ENCODE measurements at places on chromosomes 1 and 21.

DNA sequence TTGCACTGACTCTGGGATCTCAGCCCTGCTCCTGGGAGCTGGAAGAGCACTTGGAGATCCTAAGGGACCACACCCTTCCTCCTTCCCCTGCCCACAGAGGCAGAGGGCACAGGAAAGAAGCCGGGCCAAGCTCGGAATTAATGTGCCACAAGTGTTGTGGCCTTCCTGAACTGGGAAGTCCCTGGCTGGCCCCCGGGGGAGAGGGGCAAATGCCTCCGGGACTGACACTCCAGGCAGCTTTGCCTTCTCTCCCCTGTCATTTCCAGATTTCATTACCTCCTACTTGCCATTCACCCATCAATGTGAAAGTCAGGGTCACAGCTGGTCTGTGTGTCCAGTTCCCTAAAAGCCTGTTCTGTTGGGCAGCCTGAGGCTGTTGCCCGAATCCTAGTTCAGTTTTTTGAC is 21.7 kb downstream of the SESN2 start:
- no peaks in the 10 kb centered on the region for H3K4me1 ChIP-seq
- H3K27me3 ChIP-seq = no peaks in the 10 kb centered on the region
- no peak overlapping the region for H3K4me3 ChIP-seq
- DNase-seq = no peak
- peaks cover 53% of the 10 kb centered on the region for H3K36me3 ChIP-seq

DNA sequence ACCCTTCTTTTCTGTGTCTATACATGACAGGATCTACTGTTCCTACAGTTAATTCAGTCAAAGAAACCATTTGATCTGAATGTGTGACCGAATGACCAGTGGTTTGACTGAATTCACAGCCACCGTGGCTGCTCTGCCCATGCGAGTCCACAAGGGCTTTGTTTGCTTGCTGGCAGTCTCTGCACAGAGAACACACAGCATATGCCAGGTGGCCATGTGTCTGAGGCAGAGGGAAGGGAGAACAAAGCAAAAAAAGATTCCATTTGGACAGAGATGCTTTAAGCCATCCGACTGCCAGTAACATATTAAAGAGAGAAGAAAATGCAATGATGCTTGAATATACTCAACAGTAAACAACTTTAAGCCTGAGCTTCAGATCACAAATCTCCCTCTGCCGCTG is 737.8 kb upstream of the CXADR start:
- H3K4me1 ChIP-seq = no peaks in the 10 kb centered on the region
- H3K27me3 ChIP-seq = no peaks in the 10 kb centered on the region
- no peak overlapping the region for H3K27ac ChIP-seq
- no peaks in the 10 kb centered on the region for H3K36me3 ChIP-seq
- no peak for DNase-seq
- no peak overlapping the region for H3K4me3 ChIP-seq

- H3K4me3 ChIP-seq = no peak overlapping the region
- no peaks in the 10 kb centered on the region for H3K36me3 ChIP-seq
- peaks cover 12% of the 10 kb centered on the region for H3K4me1 ChIP-seq
- DNase-seq = no peak
- H3K27ac ChIP-seq = no peak overlapping the region
Observed at GRCh38 chr1:237098541-237098940, 56.6 kb downstream of the RYR2 start.

GRCh38 chr1:24413350-24414163 is at the start of gene STPG1:
Gene STPG1 (minus strand): TSS chr1:24413782. CDS start chr1:24401388, 12,394 bp downstream.
- H3K4me1 ChIP-seq = peaks cover 3% of the 10 kb centered on the region
- no peaks in the 10 kb centered on the region for H3K36me3 ChIP-seq
- H3K27me3 ChIP-seq = no peaks in the 10 kb centered on the region
- H3K4me3 ChIP-seq = peak within 1 kb of the TSS; percentile 74
- DNase-seq = no peak
- H3K27ac ChIP-seq = peak within 1 kb of the TSS; percentile 17

DNA sequence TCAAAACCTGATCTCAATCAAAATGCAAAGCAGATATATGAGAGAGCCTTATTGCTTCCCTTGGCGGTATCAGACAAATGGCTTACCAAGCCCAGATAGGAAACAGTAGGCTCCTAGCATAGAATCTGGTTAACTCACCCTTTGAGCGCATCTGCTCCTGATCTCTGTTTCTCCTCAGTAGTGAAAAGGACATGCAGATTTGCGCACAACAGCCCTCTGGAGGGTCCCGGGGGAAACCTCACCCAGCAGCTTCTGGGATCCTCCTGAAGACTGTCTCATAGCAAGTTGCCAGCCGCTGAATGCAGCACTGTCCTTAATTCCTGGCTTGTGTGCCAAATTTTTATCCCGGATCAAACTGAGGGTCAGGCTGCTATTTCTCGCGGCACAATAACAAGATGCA is 192.2 kb downstream of the FASLG start:
- no peaks in the 10 kb centered on the region for H3K4me1 ChIP-seq
- H3K4me3 ChIP-seq = no peak overlapping the region
- no peaks in the 10 kb centered on the region for H3K27me3 ChIP-seq

GRCh38 chr1:185636848-185637247 is 97.3 kb upstream of the HMCN1 start:
- H3K36me3 ChIP-seq = no peaks in the 10 kb centered on the region
- H3K27ac ChIP-seq = no peak overlapping the region

DNA sequence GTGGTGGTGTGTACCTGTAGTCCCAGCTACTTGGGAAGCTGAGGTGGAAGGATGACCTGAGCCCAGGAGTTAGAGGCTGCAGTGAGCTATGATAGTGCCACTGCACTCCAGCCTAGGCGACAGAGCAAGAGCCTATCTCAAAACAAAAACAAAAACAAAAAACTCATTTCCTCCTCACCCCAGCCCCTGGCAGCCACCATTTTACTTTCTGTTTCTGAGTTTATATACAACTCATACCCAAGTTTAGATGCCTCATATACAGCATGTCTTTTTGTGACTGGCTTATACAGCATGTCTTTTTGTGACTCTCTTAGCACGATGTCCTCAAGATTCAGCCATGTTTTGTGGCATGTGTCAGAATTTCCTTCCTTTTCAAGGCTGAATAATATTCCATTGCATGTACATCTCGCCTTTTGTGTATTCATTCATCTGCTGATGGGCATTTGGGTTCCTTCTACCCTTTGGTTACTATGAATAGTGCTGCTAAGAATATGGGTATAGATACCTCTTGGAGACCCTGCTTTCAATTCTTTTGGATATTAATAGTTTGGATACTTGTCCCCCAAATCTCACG is 14.7 kb downstream of the COA7 start:
- no peak overlapping the region for H3K27ac ChIP-seq
- H3K4me1 ChIP-seq = no peaks in the 10 kb centered on the region
- DNase-seq = no peak
- peaks cover 14% of the 10 kb centered on the region for H3K36me3 ChIP-seq

DNA sequence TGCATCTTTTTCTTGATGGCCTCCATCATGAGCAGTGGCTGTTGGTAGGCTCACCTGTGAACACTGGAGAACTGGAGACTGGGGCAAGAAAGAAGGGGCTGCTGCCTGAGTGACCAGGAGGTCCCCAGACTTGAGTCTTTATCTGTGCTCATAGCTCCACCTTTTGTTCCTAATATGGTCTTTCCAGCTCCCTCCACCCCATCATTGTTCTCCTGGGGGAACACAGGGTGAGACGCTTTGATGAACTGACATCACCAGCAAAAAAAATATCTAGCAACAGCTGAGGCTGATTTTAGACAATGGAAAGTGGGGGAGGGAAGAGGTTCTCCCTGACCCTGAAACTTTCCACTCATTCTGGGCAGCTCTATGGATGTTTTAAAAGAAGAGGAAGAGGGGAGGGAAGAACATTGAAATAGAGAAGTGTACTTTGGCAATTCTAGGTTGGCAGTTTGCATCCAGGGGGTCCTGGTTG is at the start of gene TPM3:
Gene TPM3 (minus strand): TSS at position 111 of the 472 bp plus-strand sequence. CDS start 82 bp downstream, at position 29.
- no peaks in the 10 kb centered on the region for H3K4me1 ChIP-seq
- no peak for DNase-seq
- H3K36me3 ChIP-seq = no peaks in the 10 kb centered on the region
- H3K27me3 ChIP-seq = no peaks in the 10 kb centered on the region

DNA sequence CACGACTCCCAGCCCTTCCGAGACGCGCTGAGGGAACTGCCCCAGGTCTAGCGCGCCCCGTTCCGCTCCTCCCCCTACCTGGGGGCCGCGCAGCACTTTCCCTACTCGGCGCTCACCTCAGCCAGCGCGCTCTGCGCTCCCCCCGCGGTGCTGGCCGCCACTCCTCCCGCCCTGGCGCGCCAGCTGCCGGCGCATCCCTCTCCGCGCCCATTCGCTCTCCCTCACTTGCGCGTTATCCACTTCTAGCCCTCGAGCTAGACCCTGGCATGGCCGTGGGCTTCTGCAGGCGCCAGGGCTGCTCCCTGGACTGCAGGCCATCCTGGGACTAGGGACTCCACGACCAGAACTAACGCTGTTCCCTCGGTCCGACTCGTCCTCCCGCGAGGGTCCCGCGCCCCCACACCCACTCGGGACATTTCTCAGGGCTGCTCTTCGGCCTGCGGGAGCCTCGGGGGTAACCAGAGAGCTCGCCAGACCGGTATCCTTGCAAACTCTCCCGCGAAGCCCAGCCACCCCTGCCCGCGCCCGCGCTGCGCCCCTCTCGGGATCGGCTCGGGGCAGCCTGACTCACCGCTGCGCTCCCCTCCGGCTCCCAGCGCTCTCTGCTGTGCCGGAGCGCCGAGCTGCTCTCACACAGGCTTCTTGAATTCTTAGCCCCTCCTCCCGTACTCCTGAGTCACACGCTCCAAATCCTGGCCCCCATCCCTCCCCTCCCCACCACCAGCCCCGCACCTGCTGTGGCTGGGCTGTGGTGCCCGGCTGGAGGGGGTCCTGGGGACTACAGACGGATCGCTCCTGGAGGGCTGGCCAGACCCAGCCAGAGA is at the start of gene NGF:
Gene NGF (minus strand): TSS at position 617 of the 824 bp plus-strand sequence. CDS start 51,454 bp downstream, outside the sequence.
- no peaks in the 10 kb centered on the region for H3K36me3 ChIP-seq
- peak within 1 kb of the TSS; percentile 69 for H3K4me3 ChIP-seq
- H3K27me3 ChIP-seq = no peaks in the 10 kb centered on the region
- H3K4me1 ChIP-seq = peaks cover 9% of the 10 kb centered on the region
- H3K27ac ChIP-seq = peak within 1 kb of the TSS; percentile 89

- peak overlapping the region; percentile 32 for H3K27ac ChIP-seq
- H3K36me3 ChIP-seq = no peaks in the 10 kb centered on the region
- H3K4me3 ChIP-seq = no peak overlapping the region
- H3K27me3 ChIP-seq = no peaks in the 10 kb centered on the region
- DNase-seq = no peak
- H3K4me1 ChIP-seq = no peaks in the 10 kb centered on the region
Observed at GRCh38 chr21:39105341-39105765, 77.9 kb downstream of the PSMG1 start.

DNA sequence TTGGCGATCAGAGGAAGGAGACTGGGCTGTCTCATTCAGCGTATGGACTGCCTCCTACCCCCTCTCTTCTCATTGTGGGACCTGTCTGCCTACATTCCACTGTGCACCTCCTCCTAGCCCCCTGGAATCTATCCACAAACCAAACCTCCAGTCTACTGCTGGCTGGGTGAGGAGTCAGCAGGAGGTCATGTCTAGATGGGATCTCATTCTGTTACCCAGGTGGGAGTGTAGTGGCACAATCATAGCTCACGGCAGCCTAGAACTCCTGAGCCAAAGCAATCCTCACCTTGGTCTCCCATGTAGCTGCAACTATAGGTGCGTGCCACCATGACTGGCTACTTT is 18.0 kb upstream of the TTC22 start:
- H3K36me3 ChIP-seq = no peaks in the 10 kb centered on the region
- H3K4me3 ChIP-seq = no peak overlapping the region
- H3K4me1 ChIP-seq = no peaks in the 10 kb centered on the region
- H3K27me3 ChIP-seq = no peaks in the 10 kb centered on the region

GRCh38 chr1:206714331-206715058 is 29.8 kb downstream of the MAPKAPK2 start:
- no peak overlapping the region for H3K4me3 ChIP-seq
- no peak for DNase-seq
- no peaks in the 10 kb centered on the region for H3K36me3 ChIP-seq
- no peaks in the 10 kb centered on the region for H3K27me3 ChIP-seq
- H3K4me1 ChIP-seq = peaks cover 32% of the 10 kb centered on the region
- peak overlapping the region; percentile 41 for H3K27ac ChIP-seq

GRCh38 chr1:75492011-75492410 is 118.9 kb downstream of the SLC44A5 start:
- H3K27ac ChIP-seq = no peak overlapping the region
- no peak overlapping the region for H3K4me3 ChIP-seq
- H3K36me3 ChIP-seq = no peaks in the 10 kb centered on the region
- H3K4me1 ChIP-seq = no peaks in the 10 kb centered on the region

DNA sequence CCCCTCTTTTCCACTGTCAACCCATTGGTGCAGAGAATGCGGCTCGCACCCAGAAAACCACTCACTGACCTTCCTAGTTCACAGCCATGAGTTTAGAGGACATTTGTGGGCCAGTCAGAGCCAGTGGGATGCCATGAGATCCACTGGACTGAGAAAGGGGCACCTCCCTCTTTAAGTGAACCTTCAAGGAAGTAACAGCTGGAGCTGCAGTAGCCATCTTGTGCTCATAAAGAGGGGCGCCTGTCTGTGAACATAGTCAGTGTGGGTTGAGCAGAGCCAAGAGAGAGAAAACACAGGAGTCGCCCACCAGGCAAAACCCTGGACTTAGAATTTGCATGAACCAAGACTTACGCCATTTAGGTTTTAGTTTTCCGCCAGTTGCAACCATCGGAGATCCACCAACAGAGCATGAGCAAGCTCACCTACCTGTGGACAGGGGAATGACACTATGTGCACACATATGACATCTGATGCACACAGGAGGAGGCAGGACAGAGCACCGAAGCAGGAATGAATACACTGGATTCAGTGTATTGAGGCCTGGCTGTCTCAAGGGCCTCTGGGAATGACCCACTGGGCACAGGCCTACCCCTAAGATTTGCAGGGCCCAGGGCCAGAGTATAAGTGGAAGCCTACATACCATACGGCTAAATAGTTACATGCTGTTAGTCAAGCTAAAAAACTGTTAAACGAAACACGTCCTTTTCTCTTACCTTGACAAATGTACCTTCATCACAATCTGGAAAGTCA is 151.6 kb downstream of the GRIK3 start:
- no peak for DNase-seq
- no peaks in the 10 kb centered on the region for H3K27me3 ChIP-seq
- no peaks in the 10 kb centered on the region for H3K4me1 ChIP-seq
- H3K27ac ChIP-seq = no peak overlapping the region

DNA sequence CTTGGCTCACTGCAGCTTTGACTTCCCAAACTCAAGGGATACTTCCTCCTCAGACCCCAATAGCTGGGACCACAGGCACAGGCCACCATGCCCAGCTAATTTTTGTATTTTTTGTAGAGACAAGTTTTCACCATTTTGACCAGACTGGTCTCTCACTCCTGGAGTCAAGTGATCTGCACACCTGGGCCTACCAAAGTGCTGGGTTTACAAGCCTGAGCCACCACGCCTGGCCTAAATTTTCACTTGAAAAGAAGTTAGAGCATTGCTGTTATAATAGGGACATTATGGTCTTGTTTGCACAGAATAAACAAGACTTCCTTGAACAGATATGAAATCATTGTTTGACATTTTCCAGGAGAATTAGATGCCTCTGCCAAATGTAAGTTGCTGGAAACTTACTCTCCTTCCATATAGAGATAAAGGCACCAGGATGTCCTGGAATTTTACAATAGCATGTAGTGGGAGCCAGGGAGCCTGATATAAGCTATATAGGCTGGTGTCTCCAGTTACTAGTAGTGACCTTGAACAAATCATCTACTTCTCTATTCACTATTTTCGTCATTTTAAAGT is 16.9 kb downstream of the SLC35A3 start:
- H3K36me3 ChIP-seq = no peaks in the 10 kb centered on the region
- no peak for DNase-seq
- no peaks in the 10 kb centered on the region for H3K27me3 ChIP-seq

GRCh38 chr1:118202076-118202608 is 17.1 kb upstream of the SPAG17 start:
- no peak for DNase-seq
- H3K4me1 ChIP-seq = no peaks in the 10 kb centered on the region
- no peaks in the 10 kb centered on the region for H3K27me3 ChIP-seq
- no peaks in the 10 kb centered on the region for H3K36me3 ChIP-seq
- H3K4me3 ChIP-seq = no peak overlapping the region

GRCh38 chr1:59549903-59550302 is 253.0 kb downstream of the FGGY start:
- no peak overlapping the region for H3K4me3 ChIP-seq
- no peaks in the 10 kb centered on the region for H3K36me3 ChIP-seq
- H3K27ac ChIP-seq = peak overlapping the region; percentile 12
